ENCODE measurements at places on chromosomes 2 and 18.

DNA sequence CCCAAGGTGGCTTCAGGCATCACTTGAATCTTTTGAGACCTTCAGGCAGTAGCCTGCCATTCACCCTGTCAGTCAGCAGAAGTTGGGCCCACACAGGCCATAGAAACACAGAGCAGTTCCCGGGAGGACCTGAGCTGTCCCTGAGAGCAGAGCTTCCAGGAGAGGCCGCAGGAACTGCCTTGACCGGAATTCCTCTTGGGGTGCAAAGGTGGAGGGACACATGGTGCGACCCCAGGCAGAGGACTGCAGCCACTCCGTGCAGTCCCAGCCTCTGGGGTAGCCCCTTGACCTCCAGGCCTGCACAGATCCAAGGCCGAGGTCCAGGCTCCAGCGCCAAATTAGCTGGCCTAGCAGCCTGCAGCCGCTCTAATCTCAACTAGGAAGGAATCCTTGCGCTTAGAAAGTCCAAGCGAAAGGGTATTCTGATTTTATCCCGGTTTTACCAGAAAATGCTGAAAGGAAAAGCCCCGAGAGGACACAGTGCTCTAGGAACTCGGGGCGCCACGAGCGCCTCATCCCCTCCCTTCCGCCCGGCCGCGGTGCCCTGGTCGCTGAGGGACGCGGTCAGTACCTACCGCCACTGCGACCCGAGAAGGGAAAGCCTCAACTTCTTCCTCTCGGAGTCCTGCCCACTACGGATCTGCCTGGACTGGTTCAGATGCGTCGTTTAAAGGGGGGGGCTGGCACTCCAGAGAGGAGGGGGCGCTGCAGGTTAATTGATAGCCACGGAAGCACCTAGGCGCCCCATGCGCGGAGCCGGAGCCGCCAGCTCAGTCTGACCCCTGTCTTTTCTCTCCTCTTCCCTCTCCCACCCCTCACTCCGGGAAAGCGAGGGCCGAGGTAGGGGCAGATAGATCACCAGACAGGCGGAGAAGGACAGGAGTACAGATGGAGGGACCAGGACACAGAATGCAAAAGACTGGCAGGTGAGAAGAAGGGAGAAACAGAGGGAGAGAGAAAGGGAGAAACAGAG is 5.4 kb downstream of the SIX2 start:
- DNase-seq: no peak

- DNase-seq: no peak
Observed at GRCh38 chr2:182043861-182044260, 58.2 kb downstream of the PPP1R1C start.

DNA sequence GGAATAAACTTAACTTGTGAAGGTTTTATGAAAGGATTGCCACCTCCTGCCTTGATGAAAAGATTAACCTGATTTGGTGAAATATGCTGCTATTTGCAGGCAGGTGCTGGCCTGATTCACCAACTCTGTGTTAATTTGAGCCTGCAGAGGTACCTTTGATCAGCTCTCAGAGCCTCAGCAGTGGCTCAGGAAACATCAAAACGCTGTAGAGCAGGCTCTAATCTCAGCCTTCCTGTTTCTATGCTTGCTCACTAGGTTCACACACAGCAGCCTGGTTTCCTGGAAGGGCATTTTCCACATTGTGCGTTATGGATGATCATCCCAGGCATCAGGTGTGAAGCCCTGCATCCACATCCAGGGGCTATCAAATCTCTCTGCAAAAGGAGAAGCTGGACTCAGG is 16.9 kb downstream of the TGIF1 start:
- DNase-seq: no peak

- no peak for DNase-seq
Observed at GRCh38 chr2:106350980-106351379, 117.2 kb downstream of the RGPD3 start.

DNA sequence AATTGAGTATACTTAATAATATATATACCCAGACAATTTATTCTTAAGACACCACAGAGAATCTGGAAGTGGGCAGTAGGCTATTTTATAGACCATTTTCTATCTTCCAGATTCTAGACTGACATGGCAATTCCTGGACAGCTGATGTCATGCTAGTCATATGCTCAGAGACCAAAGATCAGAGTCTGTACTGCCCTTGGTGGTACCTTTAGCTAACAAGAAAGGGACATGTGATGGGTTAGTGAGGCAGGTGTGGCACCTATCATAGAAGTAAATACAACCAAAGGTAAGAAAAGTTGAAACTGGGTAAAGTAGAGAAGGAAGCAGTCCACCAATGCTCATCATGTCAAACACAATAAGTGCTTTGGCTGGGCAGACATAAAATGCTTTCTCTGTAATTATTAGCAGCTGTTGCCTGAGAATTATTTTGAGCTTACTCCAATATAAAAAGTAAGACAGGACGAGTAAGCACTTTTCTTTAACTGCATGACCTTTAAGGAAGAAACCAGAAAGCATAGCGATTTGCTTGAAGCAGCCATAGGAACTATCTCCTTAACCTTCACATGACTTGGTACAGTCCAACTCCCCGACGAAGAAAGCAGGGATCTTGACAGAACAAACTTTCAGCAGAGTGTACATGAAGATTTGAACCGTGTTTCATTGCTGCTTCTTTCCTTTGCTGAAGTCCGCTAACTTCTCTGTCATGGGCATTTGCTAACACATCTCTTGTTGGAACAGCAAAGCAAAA is 47.1 kb downstream of the SLC40A1 start:
- no peak for DNase-seq

GRCh38 chr2:211709389-211709788 is 829.2 kb downstream of the ERBB4 start:
- no peak for DNase-seq

DNA sequence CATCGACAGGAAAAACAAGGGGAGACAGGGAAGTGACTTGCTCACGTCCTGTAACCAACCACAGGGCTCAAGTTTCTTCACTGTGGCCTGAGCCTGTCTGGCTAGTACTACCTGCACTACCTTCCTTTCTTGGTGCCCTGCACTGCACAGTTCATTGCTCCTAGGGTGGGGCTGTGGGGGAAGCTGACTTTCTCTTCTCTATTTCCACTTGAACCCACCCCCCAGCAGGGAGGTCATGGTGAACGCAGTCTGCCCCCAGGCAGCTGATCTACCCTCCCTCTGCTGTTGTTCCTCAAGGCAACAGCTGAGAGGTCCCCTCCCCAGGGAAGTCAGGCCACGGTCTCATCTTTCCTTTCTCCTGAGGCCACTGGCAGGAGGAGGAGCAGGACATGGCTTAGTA is 532.1 kb downstream of the SOX11 start:
- no peak for DNase-seq

DNA sequence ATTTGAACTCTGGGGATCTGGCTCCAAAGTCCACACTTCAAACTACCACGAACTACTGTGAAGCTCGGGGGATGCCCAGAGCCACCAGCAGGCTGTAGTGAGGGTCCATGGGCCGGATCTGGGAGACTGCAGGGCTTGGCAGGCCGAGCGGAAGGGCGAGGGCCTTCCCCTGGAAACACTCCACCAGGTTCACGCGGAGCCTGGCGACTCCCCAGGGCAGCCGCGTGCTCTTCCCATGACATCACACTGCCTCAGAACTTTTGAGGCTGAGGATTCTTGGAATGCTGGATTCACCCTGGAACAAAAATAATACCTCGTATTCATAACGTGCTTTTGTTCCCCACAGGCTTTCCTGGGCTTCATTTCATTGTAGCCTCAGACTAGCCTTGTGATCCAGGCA is 201.0 kb downstream of the SMAD7 start:
- peak; percentile 77 for DNase-seq

DNA sequence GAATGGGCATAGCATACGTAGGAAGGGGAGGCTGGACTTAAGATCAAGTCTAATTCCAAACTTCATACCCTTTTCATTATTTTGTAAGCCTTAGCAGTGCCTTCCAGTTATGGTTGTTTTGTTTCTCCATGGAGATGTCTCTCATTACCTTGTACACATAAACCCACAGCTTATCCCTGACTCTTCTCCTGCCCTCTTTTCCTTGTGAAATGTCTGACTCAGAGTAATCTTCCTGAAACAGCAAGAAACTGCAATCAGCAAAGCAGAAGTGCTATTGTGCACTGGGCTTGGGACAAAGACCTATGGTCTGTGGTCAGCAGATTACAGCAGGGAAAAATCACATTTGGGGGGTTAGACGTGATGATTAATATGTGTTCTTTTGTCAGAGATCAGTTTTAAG is 176.7 kb downstream of the IKZF2 start:
- no peak for DNase-seq

- DNase-seq: no peak
Observed at GRCh38 chr2:110993557-110994231, 127.0 kb upstream of the BCL2L11 start.

GRCh38 chr2:220787251-220787650 is 784.9 kb downstream of the EPHA4 start:
- no peak for DNase-seq

GRCh38 chr2:128396500-128396891 is 77.8 kb upstream of the HS6ST1 start:
- no peak for DNase-seq

GRCh38 chr2:181465676-181466375 is 8.6 kb downstream of the ITGA4 start:
- DNase-seq: no peak

- DNase-seq: no peak
Observed at GRCh38 chr2:238988105-238988504, 140.2 kb downstream of the TWIST2 start.
